ENCODE measurements at places on chromosomes 11 and 22.

DNA sequence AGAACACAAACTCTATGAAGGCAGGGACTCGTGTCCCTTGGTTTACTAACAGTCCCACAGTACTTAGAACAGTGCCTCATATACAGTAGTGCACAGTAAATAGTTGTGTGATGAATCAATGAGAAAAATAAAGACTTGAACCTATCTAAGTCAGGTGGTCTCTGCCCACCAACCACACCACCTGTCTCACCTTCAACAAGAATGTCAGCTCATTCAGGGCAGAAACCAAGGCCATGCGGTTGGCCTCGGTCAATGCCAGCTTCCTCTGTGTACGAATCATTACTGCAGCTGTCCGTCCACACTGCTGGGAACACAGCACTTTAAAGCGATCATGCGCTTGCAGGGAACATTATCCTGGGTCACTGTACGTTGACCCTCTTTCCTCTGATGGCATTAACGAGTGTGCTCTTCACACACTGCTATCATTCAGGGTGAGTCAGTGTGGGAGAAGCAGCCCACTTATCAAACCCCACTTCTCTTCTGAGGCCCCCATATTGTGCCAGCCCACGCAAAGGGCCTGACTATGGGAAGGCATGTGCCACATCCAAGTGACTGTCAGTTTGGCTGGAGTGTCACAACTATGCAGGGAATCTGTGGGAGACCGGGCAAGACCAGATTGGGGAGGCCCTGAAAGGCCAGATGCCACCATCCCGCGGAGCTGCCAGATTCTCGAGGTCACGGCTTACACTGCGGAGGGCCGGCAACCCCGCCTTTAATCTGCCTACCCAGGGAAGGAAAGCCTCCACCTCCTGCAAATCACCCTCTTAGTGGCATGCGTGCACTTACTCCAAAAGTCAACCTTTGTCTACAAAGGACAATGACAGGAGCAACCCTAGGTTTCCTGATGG, 36.1 kb downstream of the LARGE1 start:
- DNase-seq: no peak

DNA sequence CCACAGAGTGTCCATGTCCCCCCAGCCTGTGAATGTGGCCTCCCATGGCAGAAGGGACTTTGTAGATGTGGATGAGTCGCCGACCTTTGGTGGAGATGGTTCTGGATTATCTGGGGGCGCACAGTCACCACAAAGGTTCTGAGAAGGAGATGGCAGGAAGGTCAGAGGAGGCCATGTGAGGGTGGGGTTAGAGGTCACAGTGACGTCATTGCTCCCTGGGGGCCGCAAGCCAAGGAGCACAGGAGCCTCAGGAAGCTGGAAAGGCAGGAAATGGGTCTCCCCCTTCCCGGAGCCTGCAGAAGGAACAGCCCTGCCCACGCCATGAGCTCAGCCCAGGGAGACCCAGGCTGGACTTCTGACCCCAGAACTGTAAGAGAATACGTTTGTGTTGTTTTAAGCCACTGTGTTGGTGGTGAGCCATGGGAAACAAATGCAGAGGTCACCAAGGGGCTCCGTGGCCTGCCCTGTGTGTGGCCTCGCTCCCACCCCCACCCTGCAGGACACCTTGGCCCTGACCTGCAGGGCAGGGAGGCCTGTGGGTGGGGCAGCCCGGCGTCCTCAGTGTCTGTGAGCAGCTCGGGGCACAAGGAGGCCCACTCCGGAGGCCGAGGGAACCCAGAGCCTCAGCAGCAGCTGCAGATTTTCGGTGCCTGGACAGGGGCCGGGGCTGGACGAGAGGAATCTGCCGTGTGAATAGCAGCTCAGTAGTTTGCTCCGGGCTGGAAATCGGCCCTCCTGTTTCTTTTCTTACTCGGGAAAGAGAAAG, 32.1 kb downstream of the GRAMD4 start:
- no peak for DNase-seq

DNA sequence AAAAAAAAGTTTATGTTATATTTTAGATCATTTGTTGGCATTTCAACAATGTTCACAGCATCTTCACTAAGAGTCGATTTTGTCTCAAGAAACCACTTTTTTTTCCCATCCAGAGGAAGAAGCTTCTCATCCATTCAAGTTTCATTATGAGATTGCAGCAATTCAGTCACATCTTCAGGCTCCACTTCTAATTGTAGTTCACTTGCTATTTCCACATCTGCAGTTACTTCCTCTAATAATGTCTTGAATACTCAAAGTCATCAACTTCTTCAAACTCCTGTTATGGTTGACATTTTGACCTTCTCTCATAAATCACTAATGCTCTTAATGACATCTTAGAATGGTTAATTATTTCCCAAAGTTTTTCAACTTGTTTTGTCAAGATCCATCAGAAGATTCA, 61.3 kb upstream of the CHORDC1 start:
- DNase-seq: no peak

DNA sequence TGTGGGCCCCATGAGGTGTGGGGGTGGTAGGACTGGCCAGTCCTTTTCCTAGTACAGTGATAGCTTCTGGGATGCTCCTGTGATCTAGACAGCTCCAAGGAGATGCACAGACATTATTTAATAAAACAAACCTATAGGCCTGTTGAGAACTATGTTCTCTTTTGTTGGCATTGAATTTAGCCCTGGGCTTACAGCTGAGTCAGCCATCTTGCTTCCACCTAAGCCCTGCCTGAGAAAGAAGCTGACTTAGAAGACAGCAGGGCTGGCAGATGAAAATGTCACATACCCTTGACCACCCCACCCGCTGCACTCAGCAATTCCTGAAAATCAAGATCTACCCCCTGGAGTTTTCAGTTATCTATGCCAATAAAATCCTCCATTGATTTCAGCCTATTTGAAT, 353.2 kb downstream of the CADM1 start:
- no peak for DNase-seq

- no peak for DNase-seq
These were observed 32.5 kb upstream of the POLD3 start for GRCh38 chr11:74559934-74560309.

DNA sequence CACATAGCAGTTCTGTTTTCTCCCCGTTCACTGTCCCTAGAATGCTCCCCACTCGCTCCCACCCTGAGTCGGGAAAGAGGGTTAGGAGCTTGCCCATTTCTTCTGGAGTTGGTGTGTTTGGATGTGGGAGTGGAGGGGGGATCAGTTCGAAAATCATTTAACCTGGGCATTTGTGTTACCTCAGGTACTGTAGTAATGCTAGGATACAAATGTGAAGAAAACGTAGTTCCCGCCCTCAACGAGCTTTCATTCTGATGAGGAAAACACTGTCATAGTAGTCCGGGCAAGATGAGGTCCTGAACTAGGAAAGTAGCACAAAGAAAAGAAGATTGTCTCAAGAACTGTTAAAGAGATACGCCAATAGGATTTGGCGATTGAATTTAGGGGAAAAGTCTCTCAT, 539 bp downstream of the SDHD start:
- DNase-seq: no peak

DNA sequence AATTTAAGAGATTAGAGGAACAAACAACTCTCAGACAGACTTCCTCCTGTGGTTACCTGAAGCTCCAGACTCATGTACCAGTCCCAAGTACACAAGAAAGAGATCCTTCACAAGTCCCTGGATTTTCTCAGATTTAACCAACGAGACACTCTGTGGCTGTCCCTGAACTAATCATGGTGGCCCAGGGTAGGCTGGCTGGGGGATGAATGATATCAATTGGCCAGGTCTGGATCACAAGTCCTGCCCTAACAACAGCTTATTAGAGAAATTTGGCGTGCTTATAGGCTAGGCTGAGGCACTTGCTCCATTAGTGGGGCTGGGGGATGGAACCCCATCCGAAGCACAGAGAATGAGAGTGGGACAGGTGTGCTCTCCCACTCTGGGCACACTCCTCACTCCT, 22.1 kb downstream of the HEPHL1 start:
- DNase-seq: no peak

DNA sequence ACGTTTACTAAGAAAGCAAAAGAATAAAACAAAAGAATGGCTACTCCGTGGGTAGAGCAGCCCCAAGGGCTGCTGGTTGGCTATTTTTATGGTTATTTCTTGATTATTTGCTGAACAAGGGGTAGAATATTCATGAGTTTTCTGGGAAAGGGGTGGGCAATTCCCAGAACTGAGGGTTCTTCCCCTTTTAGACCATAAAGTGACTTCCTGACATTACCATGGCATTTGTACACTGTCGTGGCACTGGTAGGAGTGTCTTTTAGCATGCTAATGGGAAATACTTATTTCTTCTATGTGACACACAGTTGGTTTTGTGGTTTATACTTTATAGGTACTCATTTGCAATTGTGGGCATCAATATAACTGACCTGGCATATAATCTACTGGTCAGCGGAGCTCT, 56.3 kb downstream of the SLN start:
- no peak for DNase-seq

- DNase-seq: no peak
These were observed 148.8 kb downstream of the NCAM1 start for GRCh38 chr11:113110046-113110445.

- no peak for DNase-seq
These were observed 467 bp downstream of the EPS8L2 start for GRCh38 chr11:706439-706956.

DNA sequence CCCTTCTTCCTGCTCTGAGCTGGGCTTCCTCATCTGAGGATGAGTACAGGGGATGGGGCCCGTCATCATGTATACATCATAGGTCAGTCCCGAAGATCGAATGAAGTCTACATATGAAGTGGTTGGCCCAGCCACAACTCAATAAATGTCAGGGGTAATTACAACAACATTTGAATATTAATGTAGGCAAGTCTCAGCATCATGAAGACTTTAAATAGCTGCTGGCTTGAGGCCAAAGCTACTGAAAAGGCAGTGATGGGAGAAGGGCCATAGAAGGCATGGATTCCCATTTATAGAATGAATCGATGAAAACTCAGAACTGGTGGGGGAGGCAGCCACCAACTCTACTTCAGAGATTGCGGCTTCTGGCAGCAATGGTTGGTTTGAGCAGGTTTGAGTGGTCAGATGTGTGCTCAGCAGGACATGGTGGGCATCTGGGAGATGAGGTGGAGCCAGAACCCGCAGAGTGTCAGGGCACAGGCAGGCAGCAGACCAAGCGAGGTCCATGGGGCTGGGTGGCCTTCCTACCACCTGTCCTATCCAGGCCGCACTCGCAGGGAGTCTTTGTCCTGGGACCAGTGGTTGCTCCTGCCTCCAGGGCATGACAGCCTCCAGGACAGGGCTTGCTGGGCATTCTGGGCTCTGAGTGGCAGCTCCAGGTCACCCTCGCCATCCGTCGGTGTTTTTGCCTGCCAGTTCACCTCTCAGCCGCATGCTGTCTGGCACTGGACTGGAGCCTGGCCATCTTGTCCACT, 919.1 kb downstream of the TBC1D22A start:
- DNase-seq: no peak

DNA sequence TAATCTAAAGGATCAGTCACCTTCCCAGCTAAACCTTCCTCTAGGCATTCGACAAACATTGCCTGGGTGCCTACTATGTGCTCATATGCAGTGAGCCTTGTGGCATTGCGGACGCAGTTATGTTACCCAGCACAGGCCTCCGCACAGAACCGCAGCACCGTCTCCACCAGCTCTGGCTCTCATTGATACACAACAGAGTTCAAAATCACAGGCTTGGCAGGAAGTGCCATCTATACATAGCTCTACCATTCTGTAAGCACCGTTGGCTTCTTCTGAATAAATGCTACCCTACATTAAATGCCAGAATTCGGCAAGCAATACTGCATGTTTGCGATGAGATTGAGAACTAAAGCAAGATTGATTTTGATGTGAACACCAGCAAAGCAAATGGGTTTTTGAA, 31.0 kb downstream of the DSCAML1 start:
- no peak for DNase-seq

DNA sequence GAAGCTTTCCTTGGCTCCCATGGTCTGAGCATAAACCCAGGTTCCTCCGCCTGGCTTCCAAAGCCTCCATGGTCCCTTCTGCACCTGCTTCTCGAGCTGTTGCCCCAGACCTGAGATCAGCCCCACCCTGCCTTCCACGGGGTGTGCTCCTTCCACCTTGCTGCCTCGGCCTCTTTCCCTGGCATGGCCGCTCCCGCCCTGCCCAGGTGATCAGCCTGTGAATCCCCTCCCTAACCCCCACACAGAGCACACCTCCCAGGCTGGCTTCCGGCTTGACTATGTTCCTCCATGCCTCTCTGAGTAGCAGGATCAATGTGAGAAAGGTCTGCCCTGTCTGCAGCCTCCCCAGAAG, 2.7 kb upstream of the PPP6R3 start:
- DNase-seq: no peak

All from frontal cortex (tissue), 4 donors.